ENCODE measurements at places on chromosomes 2 and 18. TPM values are rescaled to one million over a fixed set of nuclear protein-coding genes. Genes with fewer than 3 reads are reported as not detected.

The CPS1 gene
- total RNA-seq, result 25.3 TPM

The ATOH8 gene
- 5.7 TPM for total RNA-seq

The SGPP2 gene
- total RNA-seq, result 0.12 TPM

The CD8B2 gene
- not detected for total RNA-seq

The GULP1 gene
- 20.6 TPM for total RNA-seq

The STAT4 gene
- total RNA-seq, result 5.6 TPM

The HTR2B gene
- 0.61 TPM for total RNA-seq

The CREG2 gene
- total RNA-seq, result under 0.01 TPM

The MC5R gene
- not detected for total RNA-seq

The DSG1 gene
- total RNA-seq, result not detected

The CSRNP3 gene
- total RNA-seq, result 1.6 TPM

The SERPINB5 gene
- total RNA-seq, result 0.65 TPM

The ALPP gene
- not detected for total RNA-seq

The PRSS56 gene
- not detected for total RNA-seq

The COLEC11 gene
- total RNA-seq, result not detected

The ADRA2B gene
- total RNA-seq, result 0.12 TPM

The TPO gene
- not detected for total RNA-seq

The SAG gene
- not detected for total RNA-seq

The XDH gene
- 0.97 TPM for total RNA-seq

The QPCT gene
- 16.6 TPM for total RNA-seq
